ENCODE measurements at places on chromosomes 1 and 21. TPM values are rescaled to one million over a fixed set of nuclear protein-coding genes. Genes with fewer than 3 reads are reported as not detected.

DNA sequence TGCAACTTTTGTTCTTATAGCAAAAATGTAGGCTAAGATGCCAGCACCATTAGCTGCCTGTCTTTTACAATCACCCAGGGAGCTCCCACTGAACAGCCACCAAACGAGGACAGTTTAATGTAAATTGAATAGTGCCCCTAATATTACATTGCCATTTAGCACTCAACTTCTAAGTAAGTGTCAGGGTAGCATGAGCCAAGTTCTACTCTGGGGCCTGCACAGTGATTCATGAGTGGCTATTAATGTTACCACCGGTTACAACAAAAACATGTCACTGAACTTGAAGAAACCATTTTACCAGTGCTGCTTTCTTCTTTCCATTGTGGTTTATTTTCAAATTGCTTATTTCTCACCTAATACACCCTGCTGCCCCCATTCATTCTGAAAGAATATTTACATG is 295.6 kb upstream of the RRP15 start:
- DNase-seq, result no peak

GRCh38 chr1:177181631-177182291 is 11.0 kb downstream of the BRINP2 start:
- no peak for DNase-seq

DNA sequence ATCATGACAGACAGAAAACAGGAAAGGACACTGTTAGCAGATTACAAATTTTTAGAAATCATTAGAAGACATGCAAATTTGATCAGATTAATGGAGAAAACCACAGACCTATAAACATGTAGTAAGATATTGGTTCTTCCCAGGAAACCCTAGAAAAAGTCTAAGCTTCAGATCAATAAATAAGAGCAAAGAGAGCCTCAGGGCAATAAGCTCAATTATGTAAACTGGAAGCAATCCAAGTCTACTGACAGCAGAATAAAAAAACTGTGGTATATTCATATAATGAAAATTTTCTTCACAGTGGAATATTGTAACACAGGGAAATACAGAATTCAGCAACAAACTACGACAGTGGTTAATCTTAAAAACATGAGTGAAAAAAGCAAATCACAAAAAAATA is 36.3 kb downstream of the NRDC start:
- no peak for DNase-seq

- DNase-seq, result no peak
These were observed 31.7 kb upstream of the DNAH14 start for GRCh38 chr1:224897529-224898327.

- DNase-seq, result no peak
These were observed 95.5 kb upstream of the SGIP1 start for GRCh38 chr1:66438501-66438900.

DNA sequence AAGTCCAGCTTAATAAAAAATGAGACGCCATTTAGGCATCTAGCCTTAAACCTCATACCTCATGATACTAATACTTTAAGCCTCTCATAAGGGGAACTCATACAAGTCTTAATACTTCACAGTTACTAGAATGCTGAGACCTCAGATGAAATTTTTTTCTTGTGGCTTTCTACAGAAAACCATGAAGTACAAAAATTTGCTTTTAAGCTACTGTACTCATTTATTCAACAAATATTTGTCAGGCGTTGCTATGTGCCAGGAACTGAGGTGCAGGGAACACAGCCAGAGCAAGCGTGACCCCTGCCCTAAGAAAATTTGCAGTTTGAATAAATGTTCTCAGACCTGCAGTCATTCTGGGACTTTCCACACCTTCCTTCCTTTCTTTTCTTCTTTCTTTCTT is 150.6 kb downstream of the MRPL39 start:
- no peak for DNase-seq

DNA sequence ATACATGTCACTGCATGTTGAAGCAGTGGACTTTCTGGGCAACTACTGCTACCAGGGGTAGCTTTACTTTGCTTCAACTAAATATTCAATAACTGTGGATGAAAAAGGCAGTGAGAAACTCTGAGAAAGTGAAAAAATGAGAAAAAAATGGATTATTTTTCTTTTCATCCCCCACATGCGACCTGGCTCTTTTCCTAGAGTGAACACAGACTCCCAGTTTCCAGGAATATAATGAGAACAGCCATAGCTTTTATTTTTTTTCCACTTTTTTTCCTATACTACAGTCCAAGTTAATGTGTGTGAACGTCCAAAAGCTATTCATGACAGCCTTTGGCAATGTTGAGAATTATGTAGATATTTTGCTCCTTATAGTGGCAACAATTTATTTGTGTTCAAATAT is 230.4 kb downstream of the DNM3 start:
- no peak for DNase-seq

GRCh38 chr1:195965475-195965874 is 642.8 kb downstream of the KCNT2 start:
- no peak for DNase-seq

- DNase-seq, result no peak
These were observed 25.9 kb upstream of the RAP1A start for GRCh38 chr1:111593403-111594305.

- DNase-seq, result no peak
These were observed 15.9 kb upstream of the CD58 start for GRCh38 chr1:116586741-116587143.

DNA sequence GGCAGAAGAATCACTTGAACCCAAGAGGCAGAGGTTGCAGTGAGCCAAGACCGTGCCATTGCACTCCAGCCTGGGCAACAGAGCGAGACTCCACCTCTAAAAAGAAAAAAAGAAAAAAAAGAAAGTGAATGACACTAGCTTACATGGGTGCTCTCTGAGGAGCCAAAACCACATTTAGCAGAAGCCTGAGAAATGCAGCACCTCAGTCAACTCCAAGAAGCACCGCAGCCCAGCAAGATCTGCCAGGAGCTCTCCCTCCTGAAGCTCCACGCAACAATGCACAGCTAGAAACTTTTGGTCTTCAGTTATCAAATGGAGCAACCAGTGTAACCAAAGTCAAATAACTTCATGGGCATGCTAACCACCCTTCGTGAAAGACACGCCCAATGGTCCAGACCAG is 229.1 kb downstream of the SETD4 start:
- no peak for DNase-seq

DNA sequence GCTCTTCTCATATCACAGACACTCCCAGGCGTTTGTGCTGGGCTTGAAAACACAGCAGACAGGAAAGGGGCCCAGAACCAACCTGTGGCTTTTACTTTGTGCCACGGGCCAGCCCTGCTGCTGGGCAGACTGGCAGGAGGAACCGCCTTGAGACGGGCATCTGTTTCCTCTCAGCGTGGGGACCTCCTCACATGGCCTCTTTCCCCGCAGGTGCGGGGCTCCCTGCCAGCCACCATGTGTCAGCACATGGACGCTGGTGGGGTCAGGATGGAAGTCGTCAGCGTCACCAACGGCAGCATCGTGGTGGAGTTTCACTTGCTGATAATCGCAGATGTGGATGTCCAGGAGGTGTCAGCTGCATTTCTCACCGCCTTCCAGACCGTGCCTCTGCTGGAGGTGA is 47.8 kb downstream of the UMODL1 start:
- no peak for DNase-seq

DNA sequence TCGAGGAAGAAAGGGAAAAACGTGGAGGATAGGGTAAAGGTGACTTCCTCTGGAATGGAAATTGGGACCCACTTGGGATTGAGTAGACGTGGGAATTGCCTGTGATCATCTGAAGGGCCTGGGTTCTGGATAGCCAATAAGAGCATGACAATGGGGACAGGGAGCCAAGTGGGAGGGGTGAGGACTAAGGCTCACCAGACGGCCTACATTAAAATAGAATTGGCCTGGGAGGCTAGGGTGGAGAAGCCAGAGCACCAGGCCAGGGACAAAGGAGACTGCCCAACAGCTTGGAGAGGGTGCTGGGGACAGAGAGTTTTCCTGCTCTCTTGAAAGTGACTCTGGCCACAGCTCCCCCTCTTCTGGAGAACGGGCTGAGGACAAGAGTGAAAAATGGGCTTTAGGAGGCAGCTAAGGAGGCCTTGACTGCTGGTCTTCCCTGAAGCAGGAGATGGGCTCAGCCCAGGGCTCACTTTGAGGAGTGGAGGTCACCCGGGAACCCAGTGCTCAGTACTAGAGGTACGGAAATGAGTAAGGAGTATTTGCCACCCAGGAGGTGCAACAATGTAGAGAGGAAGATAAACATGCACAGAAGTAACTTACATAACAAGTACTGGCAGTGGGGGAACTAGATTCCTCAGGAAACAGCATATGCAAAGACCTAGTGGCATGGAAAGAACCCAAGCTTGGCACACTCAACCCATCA is 18.8 kb downstream of the INKA2 start:
- DNase-seq, result no peak

- DNase-seq, result no peak
These were observed 93.8 kb downstream of the LAMC2 start for GRCh38 chr1:183279835-183280234.

DNA sequence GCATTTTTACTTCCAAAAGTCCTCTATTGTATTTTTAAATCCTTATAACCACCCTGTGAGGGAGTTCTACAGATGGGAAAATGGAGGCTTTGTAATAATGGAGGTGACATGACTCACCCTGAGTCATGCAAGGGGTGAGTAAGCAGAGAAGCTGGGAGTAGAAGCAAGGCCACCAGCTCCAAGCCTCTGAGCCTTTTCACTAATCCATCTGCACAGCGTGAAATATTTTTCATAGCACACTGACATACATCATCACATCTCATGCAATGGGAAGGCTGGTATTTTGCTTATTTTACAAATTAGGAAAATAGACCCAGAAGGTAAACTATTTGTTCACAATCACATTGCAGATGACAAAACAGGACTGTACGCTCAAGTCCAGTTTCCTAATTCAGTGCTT is 96.9 kb downstream of the KCNH1 start:
- no peak for DNase-seq

DNA sequence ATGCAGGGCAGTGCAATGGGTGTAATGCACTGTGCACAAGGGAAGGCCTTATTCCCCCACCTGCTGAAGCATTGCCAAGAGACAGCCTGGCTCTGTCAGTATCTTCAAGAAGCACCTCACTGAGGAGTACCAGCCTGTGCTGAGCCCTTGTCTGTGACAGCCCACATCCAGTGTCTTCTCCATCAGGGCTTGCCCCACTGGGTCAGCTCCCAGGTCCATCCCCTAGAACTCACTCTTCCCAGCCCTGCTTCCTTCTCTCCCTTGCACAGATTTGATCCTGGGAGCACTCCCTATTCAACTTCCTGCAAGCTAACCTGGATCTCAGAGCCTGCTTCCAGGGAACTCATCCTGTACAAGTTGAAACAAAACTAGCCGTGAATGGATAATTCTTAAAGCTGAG is 33.6 kb upstream of the IFNGR2 start:
- no peak for DNase-seq

DNA sequence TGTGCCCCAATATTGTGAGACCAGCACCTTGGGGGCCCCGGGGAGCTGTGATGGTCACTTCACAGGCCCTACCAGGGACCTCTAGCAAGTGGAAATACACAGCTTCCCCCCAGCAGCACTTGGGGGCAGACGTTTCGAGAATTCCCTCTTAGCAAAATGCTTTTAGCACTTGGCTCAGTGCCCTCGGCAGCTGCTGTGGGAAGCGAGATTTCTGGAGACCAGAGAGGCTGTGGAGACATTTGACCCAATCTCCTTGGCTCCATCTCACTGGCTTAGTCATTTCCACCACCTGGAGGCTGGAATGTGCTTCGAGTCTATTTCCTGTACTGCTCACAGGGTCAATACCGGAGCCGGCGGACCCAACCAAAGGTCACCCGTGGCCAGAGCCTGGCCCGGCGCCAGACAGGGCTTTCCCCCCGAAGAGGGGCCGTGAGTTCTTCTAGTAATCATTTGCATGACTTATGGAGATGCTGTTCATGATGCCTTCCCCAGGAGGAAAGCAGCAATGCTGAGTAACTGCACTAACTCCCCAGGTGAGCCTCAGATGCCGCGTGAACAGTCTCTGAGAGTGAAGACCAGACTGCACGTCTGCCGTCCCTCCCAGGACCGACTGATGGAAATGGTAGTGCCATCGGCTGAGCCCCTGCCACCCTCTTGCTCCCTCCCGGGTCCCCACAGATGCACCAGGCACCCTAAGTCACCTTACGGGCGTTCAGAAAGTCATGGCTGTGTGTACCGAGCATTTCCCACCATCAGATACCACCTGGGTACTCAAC is 4.4 kb upstream of the C2CD2 start:
- DNase-seq, result no peak

- no peak for DNase-seq
These were observed 26.2 kb downstream of the RLF start for GRCh38 chr1:40187399-40187798.

DNA sequence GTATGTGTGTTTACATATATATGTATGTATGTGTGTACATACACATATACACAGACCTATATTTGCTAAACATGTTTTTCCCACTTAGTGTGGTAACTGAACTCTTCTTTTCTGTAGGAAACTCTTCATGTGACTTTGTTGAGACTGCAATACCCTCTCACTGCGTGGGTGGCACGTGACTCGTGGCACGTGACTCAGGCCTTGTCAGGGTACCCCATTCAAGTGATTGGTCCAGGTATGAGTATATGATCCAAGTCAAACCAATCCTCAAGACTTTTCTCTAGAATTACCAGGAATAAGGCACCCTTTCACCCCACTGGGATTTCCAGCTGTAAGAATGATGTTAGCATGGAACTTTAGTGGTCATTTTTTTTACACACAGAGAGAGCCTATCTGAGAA is 149.2 kb upstream of the KCNK2 start:
- no peak for DNase-seq

GRCh38 chr1:27562021-27562420 is 41.9 kb downstream of the AHDC1 start:
- no peak for DNase-seq

DNA sequence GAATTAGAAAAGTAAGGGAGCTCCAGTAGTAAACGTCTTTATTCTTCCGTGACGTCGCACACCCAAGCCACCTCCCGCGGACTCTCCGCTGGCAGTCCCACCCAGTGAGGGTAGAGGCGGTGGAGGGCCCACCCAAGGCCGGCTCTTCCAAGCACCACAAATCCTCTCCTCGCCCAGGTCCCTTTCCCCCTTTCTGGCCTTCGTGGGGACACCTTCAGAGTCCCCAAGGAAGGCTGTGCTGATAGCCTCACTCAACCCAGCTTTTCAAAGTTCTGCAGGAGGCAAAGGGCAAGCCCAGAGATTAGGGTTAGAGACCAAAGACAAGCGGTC is 349 bp upstream of the GPN2 start:
- no peak for DNase-seq

- no peak for DNase-seq
These were observed 9.4 kb downstream of the TMEM53 start for GRCh38 chr1:44664730-44665370.

DNA sequence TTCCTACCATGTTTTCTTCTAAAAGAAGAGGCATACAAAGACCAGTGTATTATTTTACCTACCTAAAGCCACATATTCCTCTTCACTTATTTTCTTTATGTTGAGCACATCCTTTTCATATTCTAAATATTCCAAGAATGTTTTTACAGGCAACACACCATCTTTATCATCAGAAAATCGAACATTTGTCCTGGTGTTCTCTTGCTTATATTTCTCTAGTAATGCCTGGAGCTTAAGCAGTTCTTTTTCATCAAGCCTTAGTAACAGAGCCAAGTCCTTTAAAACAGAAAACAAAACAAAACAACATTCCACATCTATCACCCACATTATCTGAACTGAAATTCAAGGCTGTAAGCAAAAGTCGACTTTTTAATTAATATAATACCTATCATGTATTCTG is 88.7 kb downstream of the IARS2 start:
- DNase-seq, result no peak

Gene PIGR
- not detected for polyA plus RNA-seq

Gene DNM3
- 1.2 TPM for polyA plus RNA-seq

Gene AMY1A
- not detected for polyA plus RNA-seq

Gene LCE2A
- not detected for polyA plus RNA-seq

Gene SIM2
- not detected for polyA plus RNA-seq

Gene CELA2B
- not detected for polyA plus RNA-seq

Gene TSPEAR
- not detected for polyA plus RNA-seq

Gene CLEC20A
- not detected for polyA plus RNA-seq

Gene GJA4
- not detected for polyA plus RNA-seq
